Cerebellar nuclear complex (tissue), 1 donor: ENCODE measurements at places on chromosomes 11 and 22.

DNA sequence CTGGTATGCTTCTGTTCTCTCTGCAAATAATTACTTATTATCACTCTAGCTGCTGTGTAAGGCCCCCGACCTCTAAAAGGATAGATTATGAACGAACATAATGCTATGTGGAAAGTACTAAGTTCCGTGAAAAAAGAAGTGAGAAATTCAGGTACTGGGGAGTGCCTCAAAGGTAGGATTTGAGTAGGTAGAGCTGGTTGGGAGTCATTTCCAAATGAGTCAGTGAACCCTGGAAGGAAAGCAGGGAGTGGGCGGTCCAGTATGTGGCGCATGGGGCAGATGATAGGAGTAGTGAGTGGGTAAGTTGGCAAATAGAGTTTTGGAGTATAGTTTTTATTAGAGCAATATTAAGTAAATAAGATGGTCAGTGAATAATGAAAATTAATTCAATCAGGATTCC, 2.4 kb downstream of the ZC3H12C start:
- DNase-seq: no peak

DNA sequence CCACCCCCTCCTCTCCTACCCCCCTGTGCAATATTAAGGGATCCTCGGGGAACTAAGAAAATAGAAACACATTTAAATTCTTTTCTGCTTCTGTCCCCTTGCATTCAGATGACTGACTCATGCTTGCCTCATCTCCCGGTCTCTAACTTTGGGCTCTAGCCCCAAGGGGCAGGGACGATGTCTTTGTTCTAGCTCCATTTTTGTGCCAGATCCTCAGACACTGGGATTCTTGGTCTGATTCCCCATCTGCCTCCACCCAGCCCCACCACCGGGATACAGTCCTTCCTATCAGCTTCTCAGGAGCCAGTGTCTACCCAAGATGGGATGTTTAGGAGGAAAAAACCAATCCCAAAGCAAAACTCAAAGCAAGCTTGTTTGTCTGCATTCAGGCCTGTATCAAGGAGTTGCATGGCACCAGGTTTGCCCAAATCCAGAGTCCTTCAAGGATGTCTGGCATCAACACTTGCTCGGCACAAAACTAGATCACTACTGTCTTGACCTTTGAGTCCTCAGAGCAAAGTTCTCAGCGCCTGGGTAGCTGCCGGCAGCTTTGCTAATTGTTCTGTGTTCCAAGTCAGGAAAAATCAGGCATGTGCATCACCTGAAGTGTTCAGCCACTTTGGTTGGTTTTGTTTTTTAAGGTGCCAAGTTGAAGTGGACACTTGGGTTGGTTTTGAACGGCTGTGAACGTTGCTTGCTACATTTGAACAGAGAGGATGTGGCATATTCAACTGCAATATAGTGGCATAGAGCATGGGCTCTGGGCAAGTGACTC, 212.8 kb downstream of the DSCAML1 start:
- DNase-seq: no peak

GRCh38 chr11:82747471-82747870, 13.8 kb upstream of the FAM181B start:
- DNase-seq: no peak

- DNase-seq: no peak
These were observed 292.3 kb upstream of the SYN3 start for GRCh38 chr22:33350491-33350890.

- no peak for DNase-seq
These were observed 74.4 kb downstream of the ARHGAP32 start for GRCh38 chr11:129117595-129118350.

DNA sequence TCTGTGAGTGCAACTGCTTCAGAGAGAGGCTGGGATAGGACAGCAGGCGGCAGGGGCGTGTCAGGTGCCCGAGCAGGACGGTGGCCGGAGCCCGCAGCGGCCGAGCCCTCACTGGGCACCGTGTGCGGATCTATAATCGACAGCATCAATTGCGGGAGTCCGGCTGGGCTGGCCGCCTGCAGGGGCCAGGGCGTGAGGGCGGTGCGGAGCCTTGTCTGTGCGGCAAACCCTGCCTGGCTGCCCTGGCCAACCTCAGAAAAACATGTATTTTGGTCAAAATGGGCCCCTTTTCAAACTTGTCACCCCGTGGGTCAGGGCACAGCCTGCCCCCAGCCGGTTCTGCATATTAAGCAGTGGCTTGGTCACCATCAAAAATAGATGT, 91.3 kb upstream of the KCNQ1OT1 start:
- no peak for DNase-seq

DNA sequence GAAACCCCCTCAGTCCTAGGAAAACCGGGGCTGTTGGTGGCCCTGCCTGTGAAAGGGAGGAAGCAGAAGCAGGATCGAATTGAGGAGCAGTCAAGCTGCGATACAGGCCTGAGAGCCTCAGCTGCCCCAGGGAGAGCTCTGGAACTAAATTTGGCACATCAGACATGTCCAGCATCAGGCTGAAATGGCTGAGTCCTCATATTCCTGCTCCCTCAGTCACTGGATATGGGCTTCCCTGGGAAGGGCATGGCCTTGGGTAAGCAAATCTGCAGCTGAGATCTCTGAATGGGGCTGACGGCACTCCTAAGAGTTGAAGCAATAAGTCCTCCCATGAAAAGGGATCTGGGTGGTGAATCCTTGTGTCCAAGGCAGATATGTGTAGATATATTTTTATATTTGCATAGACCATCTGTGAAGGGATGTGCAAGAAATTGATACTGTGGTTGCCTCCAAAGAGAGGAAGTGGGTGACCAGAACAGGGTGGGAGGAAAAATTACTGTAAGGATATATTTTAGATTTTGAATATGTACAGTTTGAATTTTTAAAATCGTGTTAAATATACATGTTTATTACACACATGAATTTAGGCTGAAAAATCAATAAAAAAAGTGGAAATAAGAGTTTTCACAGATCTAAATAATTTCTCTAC, 45.5 kb downstream of the APIP start:
- DNase-seq: no peak

GRCh38 chr11:61056571-61056970, 45.7 kb upstream of the CD5 start:
- no peak for DNase-seq

- DNase-seq: no peak
These were observed 16.0 kb upstream of the TIMP3 start for GRCh38 chr22:32785321-32786026.

DNA sequence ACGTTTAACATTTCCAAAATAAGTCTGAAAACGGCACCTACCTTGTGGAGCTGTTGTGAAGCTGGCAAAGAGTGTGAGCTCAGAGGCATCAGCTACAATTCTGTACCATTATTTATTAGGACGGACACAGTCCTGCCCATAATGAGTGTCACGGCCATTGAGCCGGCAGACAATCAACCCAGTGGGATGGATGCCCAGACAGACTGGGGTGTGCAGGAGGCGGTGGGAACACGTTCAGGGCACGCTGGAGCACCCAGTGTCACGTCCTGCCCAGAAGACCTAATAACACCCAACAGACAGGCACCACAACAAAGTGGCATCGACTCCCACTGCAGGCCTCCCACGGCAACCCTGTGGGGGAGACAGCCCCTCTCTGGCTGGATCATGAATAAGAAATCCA, 34.5 kb downstream of the TPST2 start:
- DNase-seq: no peak

- no peak for DNase-seq
These were observed 26.8 kb upstream of the MGAT3 start for GRCh38 chr22:39429916-39430575.

DNA sequence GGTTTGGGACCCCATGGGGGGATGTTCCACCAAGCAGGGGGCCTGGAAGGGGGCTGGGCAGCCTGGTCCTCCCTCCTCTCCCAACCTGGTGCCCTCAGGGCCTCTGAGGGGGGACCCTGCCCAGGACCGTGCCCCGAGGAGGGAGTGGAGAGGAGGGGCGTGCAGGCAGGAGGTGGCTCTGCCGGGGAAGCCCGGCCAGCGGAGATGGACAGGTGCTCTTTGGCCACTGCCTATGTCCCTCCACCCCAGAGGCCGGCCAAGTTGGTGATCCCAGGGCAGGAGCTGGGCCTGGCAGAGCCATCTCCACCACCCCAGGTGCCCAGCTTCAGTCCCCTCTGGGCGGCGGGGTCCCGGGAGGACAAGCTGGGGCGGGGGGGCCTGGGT, 2.4 kb downstream of the MUC2 start:
- DNase-seq: no peak

DNA sequence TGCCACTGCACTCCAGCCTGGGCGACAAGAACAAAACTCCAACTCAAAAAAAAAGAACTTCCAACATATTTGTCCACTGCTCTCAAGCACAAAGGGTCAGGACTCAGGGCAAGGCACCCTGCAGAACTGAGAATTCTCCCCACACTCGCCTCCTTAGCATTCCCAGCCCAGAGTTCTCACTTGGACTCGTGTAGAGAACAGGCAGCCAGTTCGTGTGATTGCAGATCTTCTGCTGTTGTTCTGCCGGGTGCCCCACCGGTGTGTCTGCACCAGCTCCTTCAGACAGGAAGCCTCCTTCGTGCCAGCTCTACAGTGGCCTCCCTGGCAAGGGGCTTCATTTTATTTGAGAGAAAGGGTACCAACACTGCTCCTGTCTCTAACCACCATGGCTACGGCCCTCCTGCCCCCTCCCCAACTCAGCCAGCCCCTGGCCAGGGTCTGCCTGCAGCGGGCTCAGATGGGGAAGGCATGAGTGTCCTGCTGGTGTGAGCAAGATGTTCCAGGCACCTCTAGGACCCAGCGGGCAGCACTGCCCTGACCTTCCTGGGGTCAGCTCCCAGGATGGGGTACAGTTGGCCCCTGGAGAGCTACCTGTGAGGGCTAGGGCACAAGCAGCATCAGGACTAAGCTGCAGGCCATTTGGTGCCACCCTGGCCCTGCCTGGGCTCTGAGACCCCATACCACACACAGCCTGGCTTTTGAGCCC, 19.5 kb upstream of the SCGB1A1 start:
- no peak for DNase-seq

DNA sequence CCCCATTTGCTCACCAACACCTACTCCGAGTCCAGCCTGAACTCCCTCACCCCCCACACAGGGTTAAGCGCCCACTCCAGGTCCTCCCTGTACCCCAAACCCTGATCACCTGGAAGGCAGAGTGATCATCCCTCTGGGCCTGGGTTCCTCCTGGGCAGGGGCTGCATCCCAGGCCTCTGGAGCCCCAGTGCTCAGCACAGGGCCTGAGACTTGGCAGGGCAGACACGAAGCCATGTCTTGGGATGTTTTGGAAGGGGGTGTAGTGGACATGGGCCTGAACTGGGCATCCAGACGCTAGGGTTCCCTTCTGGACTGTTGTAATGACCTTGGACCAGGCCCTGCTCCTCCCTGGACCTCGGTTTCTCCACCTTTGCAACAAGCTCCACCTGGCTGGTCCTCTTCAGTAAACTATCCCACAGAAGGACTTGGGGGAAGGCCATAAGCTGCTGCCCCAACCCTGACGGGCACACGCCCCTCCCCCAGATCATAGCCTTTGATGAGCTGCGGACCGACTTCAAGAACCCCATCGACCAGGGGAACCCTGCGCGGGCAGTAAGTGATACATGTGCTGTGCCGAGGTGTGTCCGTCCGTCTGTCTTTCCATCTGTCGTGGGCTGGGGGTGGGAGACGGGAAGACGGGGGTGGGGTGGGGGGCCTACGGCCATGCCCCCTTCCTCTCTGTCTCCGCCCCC, 3.9 kb downstream of the CNIH2 start:
- DNase-seq: no peak

DNA sequence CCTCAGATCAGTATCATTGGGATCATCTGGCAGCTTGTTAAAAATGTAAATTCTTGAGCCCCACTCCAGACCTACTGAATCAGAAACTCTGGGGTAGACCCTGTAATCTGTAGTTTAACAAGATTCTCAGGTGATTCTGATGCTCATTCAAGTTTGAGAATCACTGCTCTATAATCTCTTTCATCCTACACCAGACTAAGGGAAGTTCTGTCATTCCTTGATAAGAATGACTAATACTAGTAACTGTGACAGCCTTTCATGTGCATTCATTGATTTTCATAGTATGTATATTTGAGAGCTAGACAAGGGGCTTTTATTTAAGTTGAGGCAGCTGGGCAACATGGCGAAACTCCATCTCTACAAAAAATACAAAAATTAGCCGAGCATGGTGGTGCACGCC, 30.0 kb downstream of the NAT10 start:
- DNase-seq: no peak

DNA sequence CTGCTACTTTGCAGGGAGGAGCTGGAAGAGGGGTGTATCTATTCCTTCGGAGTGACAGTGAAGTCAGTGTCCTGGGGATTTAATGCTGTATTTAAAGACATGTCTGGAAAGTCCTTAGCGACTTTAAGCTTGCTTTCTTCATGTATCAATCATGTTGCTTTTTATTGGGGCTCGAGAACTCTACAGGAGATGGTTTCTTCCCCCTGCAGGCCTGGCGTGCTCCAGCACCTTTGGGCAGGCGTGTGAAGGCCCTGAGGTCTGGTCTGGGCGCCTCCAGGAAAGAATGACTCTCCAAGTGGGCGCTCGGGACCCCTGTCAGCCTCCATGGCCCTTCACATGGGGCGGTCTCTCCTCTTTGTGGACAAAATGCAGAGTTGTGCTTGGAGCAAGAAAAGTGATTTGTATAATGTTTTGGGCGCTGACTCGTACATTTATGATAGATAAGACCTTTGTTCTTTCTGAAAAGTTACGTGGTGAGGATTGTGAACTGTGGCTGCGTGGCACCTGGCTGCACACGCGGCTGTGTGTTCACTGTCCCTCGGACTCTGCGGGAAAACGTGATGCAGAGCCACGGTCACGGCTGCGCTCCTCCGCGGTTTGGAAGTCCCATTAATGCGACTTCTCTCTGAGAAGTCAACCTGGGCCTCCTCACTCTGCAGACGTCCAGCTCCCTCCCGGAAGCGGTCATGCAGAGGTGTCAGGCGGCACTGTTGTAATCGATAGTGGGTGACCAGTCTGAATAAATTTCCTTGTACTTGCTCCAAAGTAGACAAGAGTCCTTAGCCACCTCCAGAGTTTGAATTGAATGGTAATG, 282.5 kb downstream of the TBC1D22A start:
- no peak for DNase-seq

DNA sequence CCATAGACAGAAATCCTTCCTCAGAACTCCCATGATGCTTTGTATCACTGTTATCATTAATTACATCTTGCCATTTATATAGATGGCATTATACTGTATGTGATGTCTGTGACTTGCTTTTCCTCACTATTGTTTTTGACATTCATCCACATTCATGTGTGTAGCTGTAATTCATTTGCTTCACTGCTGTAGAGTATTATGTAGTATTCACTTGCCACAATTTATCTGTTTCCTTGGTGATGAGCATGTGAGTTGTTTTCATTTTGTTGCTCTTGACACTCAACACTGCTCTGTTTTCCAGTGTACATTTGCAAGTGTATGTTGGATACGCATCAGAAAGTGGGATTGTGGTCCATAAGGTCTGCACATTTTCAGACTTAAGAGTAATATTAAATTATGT, 328.6 kb upstream of the C11orf87 start:
- no peak for DNase-seq
